IPS-NIHi11 (cell line): ENCODE measurements at places on chromosomes 7 and 10.

- no peak for DNase-seq
Observed at GRCh38 chr10:16944402-16944801, 127.2 kb upstream of the RSU1 start.

DNA sequence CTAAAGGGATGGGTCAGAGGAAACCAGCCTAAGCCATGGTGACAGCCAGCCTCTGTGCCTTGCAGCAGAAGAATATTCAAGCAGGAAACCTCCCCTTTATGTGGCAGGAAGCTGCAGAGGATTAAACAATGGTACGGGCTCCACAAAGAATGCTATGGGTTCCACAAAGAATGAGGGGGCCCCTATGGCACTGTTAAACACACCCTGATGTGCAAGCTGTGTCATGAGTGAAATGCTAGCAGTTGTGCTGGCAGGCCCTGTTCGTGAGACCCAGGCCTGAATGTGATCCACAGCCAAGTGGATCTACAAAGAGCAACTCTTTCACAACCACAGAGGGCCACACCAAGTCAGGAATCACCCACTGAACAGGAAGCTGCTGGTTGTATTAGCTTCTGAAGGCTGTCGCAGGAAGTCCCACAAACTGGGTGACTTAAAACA lies 68.9 kb downstream of the MYOF start:
- no peak for DNase-seq

GRCh38 chr10:120513307-120513796 lies 56.3 kb downstream of the PLPP4 start:
- no peak for DNase-seq

DNA sequence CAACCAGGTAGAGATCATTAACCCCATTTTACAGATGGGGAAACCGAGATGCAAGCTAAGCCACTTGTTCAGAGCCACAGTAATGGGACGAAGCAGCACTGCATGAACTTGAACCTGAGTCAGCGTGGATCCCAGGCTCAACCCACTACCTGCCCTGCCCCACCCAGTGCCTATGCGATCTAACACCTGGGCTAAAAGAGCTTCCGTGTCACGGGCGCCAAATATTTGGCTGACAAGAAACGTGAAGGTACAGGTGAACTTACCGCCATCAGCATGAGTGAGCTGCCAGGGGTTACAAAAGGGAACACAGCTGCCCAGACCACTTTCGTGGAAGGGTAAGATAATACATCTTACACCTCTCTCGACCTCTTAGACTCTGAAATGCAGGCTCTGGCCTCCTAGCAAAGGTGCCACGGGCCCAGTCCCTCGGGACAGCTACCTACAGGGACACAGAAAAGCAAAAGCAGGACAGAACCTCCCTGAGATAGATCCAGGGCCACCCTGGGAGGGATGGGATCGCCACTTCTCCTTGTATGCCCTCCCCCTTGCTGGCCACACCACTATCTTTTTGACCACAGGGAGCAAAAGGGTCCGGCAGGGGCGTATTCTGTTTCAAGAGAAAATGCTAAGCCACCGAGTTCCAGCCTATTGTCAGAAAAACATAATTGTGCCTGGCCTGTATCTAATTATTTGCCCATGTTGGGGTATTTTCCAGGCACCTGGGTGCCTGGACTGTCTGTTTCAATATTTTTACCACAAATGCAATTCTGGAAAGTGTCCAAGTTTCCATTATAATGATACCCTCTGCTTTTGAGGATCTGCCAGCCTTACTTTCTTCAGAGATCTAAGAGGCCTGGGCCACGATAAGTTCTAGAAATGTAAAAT lies 6.4 kb downstream of the CHST15 start:
- DNase-seq, result no peak

- no peak for DNase-seq
Observed at GRCh38 chr7:15720849-15721471, 34.5 kb upstream of the MEOX2 start.

DNA sequence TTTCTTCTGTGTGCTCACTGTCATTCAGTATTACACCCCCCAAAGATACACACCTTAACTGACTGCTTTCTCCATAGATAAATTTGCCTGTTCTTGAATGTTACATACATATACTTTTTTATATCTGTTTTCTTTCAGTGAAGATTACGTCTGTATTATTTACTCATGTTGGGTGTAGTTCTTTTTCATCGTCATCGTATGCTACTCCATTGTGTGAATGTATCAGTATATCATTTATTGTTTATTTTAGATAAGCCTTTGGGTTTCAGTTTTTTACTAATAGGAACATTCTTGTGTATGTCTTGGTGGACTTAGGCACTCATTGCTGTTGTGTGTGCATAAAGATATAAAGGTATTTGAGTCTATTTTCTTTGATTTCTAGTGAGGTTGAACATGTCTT lies 64.4 kb downstream of the SEPTIN7 start:
- no peak for DNase-seq

- no peak for DNase-seq
Observed at GRCh38 chr10:132899054-132899750, 43.2 kb downstream of the CFAP46 start.

DNA sequence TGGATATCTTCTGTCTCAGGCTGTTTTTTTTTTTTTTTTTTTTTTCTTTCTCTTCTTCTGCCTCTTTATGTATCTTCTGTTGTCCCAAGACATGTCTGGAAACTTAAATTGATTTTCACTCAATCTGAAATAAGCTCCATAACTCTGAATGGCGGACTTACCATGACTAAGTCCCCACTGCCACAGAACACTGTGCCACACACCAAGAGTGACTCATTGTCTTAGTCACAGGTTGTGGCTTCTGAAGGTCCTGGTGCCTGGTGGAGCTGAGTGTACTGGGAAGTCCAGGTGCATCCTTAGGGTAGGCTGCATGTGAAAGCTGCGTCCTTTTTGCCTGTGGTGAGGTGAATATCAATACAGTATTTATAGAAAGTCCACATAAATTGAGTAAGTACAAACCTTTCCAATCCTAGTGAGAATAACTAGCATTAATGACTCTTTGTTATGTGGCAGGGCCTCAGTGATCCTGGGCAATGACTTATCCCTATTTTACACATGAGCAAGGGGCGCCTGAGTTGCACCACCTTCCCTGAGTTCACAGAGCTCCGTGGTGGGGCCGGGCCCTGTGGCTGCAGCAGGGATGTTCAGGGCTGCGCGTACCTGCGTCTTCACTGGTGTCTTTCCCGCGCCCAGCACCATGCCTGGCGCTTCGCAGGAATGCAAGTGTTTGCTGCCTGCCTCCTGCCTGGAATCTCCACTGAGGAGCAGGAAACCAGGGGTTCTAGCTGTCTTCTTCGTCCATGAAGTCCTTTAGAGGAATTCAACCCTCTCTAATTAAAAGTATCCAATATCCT lies 4.3 kb downstream of the PFKP start:
- DNase-seq, result no peak

GRCh38 chr10:17756557-17757217 lies 4.7 kb downstream of the TMEM236 start:
- DNase-seq, result no peak

- DNase-seq, result no peak
Observed at GRCh38 chr7:155807789-155808548, 4.3 kb downstream of the SHH start.

DNA sequence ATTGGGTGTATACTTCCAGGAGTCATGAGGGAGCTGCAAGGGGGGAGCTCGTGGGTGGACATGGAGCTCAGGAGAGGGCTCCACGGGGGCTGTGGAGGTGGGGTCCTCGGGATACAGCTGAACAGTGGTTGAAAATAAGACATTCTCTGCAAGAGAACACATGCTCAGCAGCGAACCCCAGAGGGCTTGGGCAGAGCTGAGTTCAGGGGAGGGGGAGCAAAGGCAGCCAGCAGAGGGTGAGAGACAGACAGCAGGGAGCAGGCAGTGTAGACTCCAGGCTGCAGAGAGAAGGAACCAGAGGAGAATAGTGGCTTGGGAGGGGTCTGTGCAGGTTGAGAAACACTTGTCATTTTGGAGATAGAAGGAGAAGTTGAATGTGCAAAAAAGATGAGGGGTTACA lies 73.0 kb upstream of the LRRC18 start:
- no peak for DNase-seq

DNA sequence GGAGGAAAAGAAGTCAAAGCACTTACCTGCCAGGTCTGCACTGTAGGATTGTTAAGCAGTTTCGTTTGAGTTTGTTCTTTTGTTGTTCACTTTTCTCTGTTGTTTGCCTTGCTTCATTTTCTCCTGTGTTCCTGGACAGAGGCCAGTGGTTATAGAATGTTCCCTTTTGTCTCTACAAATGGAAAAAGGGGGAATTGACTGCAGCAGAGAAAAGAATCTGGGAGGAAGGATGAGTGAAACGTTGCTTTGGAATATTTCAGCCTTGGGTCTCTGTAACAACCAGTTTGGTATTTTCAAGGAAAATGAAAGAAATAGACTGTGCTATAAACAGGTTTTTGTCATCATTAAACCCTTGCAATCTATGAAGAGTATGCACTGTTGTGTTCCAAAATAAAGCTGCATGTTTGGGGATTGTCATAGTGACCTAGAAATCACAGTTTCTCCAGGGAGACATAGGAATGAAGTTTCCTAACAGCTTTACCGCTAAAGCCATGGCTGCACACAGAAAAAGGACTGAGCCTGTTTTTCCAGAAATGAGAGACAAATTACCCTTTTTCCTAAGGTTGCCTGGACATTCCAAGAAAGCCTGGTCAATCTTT lies 60.8 kb upstream of the HABP2 start:
- no peak for DNase-seq

DNA sequence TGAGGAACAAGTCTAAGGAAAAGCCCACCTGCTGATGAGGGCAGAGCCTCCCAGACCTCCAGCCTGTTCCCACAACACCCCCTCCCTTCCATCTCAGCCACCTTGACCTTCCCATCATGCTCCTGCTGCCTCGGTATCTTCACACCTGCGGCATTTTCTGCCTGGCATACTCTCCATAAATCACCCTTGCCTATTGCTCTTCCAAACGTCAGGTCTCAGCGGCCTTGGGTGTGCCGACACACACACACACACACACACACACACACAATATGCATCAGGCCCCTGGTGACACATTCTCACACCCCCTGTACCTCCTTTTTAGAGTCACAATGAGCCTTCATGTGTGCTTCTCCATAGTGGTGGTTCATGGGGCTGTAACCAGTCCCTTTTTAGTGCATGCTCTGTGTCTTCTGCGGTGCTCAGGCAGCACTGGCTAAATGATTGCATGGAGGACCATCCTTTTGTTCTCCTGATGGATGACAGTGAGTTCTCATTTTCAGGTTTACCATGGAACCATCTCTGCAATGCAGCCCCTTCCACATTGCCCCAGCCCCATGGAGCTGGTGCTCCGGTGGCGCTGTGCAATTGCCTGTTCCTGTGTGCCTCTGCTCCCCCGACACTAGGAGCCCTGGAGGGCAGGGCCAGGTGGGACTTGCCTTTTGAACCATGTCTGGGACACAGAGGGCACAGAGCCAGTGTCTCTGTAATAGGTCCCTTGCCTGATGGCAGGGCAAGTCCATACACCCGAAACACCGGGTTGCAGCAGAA lies 4.5 kb downstream of the ADIRF start:
- no peak for DNase-seq

GRCh38 chr10:68665841-68666240 lies 55.2 kb upstream of the CCAR1 start:
- no peak for DNase-seq

GRCh38 chr7:29597266-29597665 lies 33.6 kb downstream of the PRR15 start:
- no peak for DNase-seq

DNA sequence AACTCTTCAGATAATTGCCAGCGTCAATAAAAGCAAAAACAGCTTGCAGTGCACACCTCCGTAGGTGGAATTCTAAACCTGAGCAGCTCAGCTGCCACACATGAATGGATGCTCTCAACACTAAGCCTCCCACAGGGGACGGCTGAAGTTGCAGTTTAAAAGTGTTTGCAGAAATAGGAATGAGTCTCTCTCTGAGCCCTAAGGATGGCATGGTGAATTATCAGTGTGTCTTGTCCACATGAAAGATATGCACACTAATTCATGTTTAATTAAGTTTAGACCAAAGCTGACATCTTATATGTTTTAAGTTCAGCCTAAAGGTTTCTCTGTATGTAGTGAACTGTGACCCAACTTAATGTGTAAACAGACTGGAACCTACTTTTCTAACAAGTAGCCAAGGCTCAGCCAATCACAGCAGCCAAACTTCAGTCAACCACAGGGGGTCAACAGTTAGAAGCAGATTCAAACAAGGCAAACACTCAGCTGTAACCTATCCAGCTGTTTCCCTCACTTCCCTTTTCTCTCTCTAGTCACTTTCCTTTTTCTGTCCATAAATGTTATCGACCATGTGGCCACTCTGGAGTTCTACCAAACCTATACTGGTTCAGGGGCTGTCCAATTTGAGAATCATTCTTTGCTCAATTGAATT lies 38.1 kb downstream of the CTTNBP2 start:
- DNase-seq, result no peak

- peak; percentile 65 for DNase-seq
Observed at GRCh38 chr10:35336921-35337823, 863 bp downstream of the CCNY start.

DNA sequence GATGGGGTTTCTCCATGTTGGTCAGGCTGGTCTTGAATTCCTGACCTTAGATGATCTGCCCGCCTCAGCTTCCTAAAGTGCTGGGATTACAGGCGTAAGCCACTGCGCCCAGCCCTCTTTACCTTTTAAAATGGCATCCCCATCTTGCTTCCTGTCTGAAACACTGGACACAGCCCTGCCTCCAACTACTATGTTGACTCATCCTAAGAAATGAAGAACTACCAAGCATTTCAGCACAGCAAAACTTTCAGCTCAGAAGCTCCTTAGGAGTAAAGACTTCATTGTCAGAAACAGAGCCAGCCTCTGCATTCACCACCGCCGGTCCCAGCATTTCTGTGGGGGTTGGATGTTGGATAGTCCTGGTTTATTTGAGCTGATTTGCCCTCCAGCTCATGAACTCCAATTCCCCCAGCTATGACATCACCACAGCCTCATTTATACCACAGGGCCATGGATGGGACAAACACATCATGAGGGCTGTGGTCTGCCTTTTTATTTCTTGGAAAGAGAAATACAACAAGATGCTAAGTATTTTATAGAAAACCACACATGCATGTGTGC lies 123.5 kb downstream of the ADCY1 start:
- no peak for DNase-seq
